ENCODE measurements at places on chromosomes 4 and X.

DNA sequence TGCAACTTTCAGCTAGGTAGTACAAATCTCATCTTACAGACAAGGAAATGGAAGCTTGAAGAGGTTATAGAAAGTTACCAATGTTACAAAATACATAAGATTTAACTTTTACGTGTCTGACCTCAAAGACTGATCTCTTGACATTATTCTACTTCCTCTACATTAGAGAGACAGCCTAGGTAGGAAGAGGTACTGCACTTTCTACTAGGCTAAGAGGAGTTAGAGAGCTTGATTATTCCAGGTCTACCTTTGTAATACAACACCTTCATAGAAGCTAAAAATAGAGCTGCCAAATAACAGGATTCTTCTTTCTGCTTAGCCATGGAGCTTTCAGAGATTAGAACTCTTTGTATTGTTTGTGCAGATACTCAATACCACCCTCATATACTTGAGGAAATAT is 147.6 kb upstream of the NPY2R start:
- no peak for DNase-seq

- DNase-seq, result no peak
These were observed 151.9 kb upstream of the RPS6KA3 start for GRCh38 chrX:20418379-20419150.

DNA sequence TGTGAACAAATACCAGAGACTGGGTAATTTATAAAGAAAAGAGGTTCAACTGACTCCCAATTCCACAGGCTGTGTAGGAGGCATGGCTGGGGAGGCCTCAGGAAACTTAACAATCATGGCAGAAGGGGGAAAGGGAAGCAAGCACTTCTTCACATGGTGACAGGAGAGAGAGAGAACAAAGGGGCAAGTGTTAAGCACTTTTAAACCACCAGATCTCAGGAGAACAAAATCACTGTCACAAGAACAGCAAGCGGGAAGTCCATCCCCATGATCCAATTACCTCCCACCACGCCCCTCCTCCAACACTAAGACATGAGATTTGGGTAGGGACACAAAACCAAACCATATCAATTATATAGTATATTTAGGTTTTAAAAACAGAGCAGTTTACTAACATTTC is 30.8 kb downstream of the MOB1B start:
- no peak for DNase-seq

GRCh38 chrX:42920752-42921151 is 142.8 kb upstream of the PPP1R2C start:
- DNase-seq, result no peak

GRCh38 chr4:48746608-48747362 is 33.3 kb downstream of the FRYL start:
- no peak for DNase-seq

DNA sequence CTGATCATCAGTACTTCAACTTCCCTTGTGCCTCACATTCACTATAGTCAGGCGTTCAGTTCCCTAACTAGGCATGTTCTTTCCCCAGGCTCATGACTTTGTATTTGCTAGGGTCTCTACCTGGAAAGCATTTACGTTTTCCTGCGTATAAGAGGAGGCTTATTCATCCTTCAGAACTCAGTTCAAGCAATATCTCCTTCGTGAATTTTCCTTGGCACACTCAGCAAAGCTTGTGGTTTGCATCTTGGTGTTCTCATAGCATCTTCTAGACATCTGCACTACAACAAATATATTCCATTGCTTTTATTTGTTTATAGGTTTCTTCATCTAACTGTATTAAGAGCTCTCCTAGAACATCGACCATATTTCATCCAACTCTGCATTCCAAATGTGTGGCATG is 2.6 kb downstream of the CXCL6 start:
- DNase-seq, result no peak

- DNase-seq, result no peak
These were observed 20.1 kb upstream of the CSF2RA start for GRCh38 chrX:1248331-1249061.

GRCh38 chr4:32841217-32841616 is 2121.0 kb downstream of the PCDH7 start:
- DNase-seq, result no peak

DNA sequence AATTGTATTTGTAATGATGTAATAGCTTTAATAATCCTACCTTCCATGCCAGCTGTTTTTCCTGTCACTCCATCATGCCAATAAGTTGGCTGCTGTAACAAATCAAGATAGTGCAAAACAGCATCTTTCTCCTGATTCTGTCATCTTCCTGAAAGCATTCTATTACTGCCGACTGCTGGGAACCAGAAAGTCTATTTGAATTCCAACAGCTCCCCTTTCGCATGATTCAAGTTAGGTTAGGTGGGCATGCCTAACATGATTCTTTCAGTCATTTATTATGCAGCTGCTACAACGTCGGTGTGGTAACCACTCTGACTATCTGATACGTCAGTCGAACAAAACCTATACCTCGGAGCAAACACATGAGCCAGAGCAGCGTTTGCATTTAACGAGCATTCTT is 127.9 kb upstream of the DMD start:
- DNase-seq, result no peak

DNA sequence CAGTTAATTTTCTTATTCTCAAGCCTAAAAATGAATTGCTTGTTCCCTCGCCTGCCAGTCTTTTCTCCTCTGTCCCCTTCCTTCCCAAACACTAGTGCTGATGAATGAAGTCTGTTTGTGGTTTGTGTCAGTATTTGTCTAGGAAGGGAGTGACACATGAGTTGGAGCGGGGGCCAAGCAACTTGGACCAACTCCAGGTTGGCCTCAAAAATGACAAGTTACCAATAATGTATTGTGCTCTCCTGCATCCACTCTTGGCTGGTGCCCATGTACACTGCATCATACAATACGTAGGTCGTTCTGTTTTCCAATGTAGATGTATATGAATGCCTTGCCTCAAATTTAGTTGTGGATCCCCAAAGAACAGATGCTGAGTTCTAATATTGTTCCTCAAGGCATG is 223.0 kb upstream of the GPC4 start:
- no peak for DNase-seq

DNA sequence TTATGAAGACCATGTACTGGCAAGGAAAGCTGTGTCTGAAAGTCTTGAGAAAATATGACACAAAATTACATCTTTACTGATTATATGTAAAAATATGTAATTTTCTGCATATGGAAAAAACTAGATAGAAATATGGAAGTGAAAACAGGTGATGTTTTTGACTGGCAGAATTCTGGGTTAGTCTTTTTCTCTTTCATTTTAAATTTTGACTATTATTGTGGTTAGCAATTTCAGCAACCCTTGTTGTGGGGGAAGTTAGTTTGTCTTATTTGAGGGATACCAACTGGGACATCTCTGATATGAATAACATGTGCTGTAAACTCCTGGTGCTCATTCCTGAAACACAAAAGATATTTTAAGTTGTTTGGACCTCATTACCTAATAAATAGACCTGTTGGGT is 49.9 kb upstream of the CPEB2 start:
- no peak for DNase-seq

- no peak for DNase-seq
These were observed 24.9 kb downstream of the FGFBP1 start for GRCh38 chr4:15913631-15913970.

DNA sequence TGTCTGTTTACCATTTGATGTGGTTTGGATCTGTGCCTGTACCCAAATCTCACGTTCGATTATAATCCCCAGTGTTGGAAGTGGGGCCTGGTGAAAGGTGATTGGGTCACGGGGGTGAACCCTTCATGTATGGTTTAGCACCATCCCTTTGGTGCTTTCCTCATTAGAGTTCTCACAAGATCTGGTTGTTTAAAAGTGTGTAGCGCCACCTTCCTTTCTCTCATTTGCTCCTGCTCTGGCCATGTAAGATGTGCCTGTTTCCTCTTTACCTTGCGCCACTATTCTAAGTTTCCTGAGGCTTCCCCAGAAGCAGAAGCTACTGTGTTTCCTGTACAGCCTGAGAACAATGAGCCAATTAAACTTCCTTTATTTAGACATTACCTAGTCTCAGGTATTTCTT is 610.7 kb upstream of the ADGRL3 start:
- DNase-seq, result no peak

DNA sequence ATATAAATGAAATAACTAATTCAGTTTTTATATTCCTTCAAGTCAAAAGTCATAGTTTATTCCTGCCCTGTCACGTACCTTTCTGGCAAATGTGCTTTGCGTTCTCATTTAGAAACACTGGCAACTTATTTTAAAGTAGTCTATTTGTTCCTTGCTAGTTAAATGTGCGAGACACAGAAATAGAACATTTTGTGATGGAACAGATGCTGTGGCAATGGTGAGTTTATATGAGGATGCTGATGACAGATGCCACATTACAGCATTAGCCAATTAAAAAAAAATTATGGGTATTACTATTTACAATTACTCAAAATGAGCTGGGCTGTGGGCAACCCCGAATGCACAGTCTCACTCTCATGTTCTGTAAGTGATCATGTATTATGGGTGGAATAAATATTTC is 26.1 kb upstream of the EPHA5 start:
- no peak for DNase-seq

DNA sequence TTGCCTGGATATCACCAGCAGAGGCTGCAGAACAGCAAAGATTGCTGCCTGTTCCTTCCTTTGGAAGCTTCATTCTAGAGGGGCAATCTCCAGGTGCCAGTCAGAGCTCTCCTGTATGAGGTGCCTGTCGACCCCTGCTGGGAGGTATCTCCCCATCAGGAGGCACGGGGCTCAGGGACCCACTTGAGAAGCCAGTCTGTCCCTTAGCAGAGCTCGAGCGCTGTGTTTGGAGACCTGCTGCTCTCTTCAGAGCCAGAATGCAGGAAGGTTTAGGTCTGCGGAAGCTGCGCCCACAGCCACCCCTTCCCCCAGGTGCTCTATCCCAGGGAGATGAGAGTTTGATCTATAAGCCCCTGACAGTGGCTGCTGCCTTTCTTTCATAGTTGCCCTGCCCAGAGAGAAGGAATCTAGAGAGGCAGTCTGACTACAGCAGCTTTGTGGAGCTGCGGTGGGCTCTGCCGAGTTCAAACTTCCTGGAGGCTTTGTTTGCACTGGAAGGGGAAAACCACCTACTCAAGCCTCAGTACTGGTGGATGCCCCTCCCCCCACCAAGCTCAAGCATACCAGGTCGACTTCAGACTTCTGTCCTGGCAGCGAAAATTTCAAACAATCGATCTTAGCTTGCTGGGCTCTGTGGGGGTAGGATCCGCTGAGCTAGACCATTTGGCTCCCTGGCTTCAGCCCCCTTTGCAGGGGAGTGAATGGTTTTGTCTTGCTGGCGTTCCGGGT is 57.9 kb downstream of the DKK2 start:
- no peak for DNase-seq

DNA sequence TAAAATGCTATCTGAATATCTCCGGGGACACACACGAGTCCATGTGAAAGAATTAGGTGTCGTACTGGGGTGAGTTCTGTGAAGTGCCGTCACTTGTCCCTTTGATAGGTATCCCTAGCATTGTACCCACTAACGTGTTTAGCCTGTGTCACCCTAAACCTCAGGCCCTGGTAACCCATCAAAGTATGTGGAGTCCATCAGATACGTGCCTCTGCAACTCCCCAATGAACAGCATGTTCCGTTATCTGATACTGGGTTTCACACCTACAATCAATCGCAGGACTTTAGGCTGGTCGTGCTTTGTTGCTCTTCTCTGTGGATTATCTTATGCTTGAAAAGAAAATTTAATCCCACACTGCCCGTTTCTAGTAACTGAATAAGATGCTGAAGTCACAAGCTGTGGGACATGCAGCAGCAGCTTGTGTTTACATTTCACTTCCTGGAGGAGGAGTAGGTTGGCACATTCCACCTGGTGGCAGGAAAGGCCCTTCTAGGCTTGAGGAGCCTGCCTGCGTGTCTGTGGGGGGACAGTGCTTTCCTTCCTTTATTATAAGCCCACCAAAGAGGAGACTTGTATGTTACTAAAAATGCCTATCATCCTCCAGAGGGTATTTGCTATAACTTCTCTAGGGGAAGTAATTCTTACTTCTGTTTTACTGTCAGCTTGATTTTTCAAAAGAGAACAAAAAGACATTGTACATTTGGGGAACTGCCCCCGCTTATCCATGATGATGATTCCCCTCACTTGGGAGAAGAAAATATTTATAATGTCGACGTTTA is 127.2 kb downstream of the FNIP2 start:
- no peak for DNase-seq

DNA sequence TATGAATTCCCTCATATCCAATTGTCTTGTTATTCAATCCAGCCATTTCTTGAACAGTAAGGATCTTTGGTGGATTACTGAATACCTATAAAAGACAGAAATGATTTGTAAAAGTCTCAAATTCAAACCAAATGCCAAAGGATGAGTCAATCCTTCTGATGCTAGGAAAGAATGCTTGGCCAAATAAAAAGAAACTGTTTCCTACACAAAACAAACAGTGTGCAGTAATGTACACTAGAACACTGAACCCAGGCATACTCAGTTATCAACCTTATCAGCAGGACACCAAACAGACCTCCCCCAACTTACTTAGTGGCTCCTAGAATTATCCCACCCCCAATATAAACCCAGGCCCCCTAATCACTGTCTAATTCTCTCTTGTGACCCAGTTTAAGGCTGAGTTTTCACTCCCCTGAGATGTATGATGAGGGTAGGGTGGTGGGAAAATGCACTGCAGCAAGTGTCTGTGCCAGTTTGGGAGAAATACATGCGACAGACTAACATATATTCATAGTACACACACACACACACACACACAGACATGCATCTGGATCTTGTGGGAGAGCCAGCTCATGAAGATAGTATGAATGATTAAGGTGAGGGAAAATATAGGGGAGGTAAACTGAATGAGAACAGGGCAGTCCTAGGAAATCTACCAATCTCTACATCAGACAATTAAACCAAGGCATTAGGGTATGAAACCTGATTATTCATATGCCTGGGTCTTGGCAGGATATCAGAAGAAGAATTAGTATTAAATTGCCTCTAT is 35.0 kb downstream of the CLDN2 start:
- no peak for DNase-seq

DNA sequence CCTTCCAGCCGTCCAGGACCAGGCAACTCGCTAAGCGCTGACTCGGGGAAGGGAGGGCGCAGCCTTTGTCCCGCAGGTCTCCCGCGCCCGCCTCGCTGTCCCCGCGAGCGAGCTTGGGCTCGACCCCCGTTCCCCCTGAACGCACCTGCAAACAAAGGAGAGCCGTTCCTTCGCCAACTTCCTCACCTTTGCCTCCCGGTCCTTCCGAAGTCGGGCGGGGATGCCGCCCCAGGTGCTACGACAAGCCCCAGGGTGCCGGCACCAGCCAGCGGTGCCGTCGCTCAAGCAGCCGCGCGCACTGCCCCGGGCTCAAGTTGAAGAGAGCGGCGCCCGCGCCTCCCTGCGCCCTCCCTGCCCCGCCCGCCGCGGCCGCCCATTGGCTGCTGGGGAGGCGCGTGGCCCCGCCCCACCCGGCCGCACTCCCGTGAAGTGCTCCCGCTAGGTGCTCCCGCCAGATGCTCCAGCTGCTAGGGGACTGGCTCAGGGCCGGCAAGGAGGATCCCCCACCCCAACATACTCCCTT is 107.1 kb downstream of the NSUN7 start:
- no peak for DNase-seq

DNA sequence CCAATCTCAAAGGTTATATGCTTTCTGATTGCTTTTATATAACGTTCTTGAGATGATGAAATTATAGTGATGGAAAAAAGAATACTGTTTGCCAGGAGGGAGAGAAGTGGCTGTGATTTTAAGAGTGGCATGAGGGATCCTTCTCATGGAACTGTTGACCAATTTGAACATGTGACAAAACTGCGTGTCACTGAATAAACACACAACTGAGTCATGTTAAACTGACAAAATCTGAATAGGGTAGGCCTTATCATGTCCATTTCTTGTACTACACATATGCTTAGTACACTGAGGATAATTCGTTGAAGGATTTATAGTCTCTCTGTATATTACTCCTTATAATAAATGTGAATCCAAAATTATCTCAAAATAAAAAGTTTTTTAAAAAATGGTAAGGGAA is 22.2 kb upstream of the HSPA4L start:
- no peak for DNase-seq
